K562 (cell line): ENCODE measurements at places on chromosomes 3 and 15. TPM values are rescaled to one million over a fixed set of nuclear protein-coding genes. Genes with fewer than 3 reads are reported as not detected.

The OSTN gene
- not detected in 2 replicates for total RNA-seq

The FANCD2OS gene
- total RNA-seq, result not detected in 2 replicates

The PRRT3 gene
- 1.9 and 2.2 TPM in 2 replicates for total RNA-seq

The VWA5B2 gene
- 0.04 TPM in 1 of 2 replicates, not detected in the other for total RNA-seq

The DOCK3 gene
- total RNA-seq, result 0.02 TPM in 2 replicates

The SEMA3F gene
- total RNA-seq, result 2.6 and 3.0 TPM in 2 replicates

The CDHR4 gene
- total RNA-seq, result not detected in 2 replicates

The ACKR2 gene
- total RNA-seq, result 0.69 and 0.85 TPM in 2 replicates

The CHRM5 gene
- not detected in 2 replicates for total RNA-seq

The GRAMD2A gene
- total RNA-seq, result not detected in 2 replicates

The DNAH1 gene
- 0.84 and 1.2 TPM in 2 replicates for total RNA-seq

The BSN gene
- total RNA-seq, result 1.2 and 1.5 TPM in 2 replicates

The GPR15 gene
- total RNA-seq, result 0.13 TPM in 1 of 2 replicates, not detected in the other

The CACNA2D3 gene
- not detected in 2 replicates for total RNA-seq

The CISH gene
- 47.7 and 48.8 TPM in 2 replicates for total RNA-seq

The SPTBN5 gene
- 0.02 TPM in 1 of 2 replicates, not detected in the other for total RNA-seq

The RETNLB gene
- not detected in 2 replicates for total RNA-seq

The PHC3 gene
- total RNA-seq, result 16.9 and 21.5 TPM in 2 replicates

The ZWILCH gene
- total RNA-seq, result 36.9 and 41.4 TPM in 2 replicates

The CCDC13 gene
- 0.24 and 0.49 TPM in 2 replicates for total RNA-seq

The KCNMB2 gene
- total RNA-seq, result not detected in 2 replicates

The TMEM212 gene
- total RNA-seq, result not detected in 2 replicates

The ISLR2 gene
- not detected in 2 replicates for total RNA-seq

The EPHA3 gene
- not detected in 2 replicates for total RNA-seq

The APOD gene
- 0.33 and 0.83 TPM in 2 replicates for total RNA-seq

The ACAP2 gene
- total RNA-seq, result 40.1 and 40.6 TPM in 2 replicates

The CLDN16 gene
- not detected in 2 replicates for total RNA-seq
